H1 (cell line): ENCODE measurements at places on chromosomes 6 and 20. TPM values are rescaled to one million over a fixed set of nuclear protein-coding genes. Genes with fewer than 3 reads are reported as not detected.
A peak's percentile ranks its signal among the peaks of the same experiment; 100 is the strongest.

- H3K27ac ChIP-seq = no peak overlapping the region
- peaks cover 2% of the 10 kb centered on the region for H3K4me1 ChIP-seq
- no peak overlapping the region for H3K4me3 ChIP-seq
Measured at GRCh38 chr6:160428818-160429619, 80.8 kb downstream of the SLC22A3 start.

- no peak overlapping the region for H3K4me3 ChIP-seq
- no peak overlapping the region for H3K27ac ChIP-seq
- no peaks in the 10 kb centered on the region for H3K36me3 ChIP-seq
- DNase-seq = no peak
Measured at GRCh38 chr6:119442776-119443184, 93.2 kb upstream of the MAN1A1 start.

DNA sequence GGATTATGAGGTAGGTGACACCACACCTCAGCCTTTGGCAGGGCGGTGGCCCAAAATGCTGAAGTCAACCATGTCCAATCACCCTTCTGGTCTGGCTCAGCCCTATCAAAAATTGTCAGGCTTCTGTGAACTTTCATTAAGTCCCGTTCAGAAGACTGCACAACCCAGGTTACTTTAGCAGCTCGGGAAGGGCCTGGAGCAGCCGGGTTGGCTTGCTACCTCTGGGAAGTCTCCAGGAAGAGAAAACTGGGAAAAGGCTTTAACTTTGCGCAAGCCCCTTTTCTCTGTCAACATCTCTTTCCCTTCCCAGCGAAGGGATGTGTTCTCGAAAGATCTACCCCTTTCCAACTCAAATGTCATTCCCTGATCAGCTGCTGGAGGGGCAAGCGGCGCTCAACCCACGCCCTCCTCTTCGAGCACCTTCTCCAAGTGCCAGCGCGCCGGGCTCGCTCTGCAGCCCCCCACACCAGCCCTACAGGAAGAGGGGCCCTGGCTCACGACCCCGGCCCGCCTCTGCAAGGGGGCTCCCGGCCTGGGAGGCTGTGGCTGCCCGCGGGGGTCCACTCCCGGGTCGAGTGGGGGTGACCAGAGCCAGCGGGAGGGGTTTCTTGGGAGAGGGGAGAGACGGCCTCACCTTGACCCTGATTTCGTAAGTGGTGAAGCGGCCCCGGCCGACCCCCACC is 573 bp downstream of the SNX3 start:
- H3K27me3 ChIP-seq = no peaks in the 10 kb centered on the region
- H3K4me3 ChIP-seq = peak overlapping the region; percentile 75

GRCh38 chr20:62727584-62728027 is 19.0 kb downstream of the NTSR1 start:
- no peak for DNase-seq
- no peak overlapping the region for H3K4me3 ChIP-seq
- no peaks in the 10 kb centered on the region for H3K27me3 ChIP-seq
- no peaks in the 10 kb centered on the region for H3K4me1 ChIP-seq

GRCh38 chr6:126253431-126253830 is 86.5 kb upstream of the CENPW start:
- DNase-seq = no peak
- H3K27ac ChIP-seq = no peak overlapping the region
- no peaks in the 10 kb centered on the region for H3K36me3 ChIP-seq
- no peaks in the 10 kb centered on the region for H3K27me3 ChIP-seq
- no peak overlapping the region for H3K4me3 ChIP-seq

DNA sequence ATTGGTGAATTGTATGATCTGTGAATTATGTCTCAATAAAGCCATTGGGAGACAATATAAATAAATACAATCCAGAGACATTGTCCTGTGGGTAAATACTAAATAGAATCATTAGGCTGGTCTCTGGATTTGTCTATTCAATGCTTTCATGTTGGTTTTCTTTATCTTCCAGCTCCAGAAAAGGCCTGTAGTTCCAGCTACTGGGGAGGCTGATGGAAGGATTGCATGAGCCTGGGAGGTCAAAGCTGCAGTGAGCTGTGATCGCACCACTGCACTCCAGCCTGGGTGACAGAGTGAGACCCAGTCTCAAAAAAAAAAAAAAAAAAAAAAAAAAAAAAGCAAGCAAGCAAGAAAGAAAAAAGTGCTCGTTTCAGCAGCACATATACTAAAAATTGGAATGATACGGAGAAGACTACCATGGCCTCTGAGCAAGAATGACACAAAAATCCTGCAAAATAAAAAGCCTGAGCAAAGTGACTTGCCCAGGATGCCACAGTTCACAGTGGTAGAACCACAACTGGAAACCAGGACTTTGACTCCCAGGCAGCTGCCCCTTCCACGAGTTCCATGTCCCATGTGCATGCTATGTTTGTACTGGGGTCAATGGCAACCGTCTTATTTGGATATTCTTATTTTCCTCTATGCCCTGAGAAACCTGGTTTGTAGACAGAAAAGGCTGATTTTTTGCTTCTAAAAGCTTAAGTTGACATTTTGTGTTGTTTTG is 33.6 kb upstream of the GMPR start:
- no peaks in the 10 kb centered on the region for H3K27me3 ChIP-seq
- DNase-seq = no peak
- H3K4me1 ChIP-seq = no peaks in the 10 kb centered on the region
- H3K4me3 ChIP-seq = no peak overlapping the region
- no peak overlapping the region for H3K27ac ChIP-seq
- no peaks in the 10 kb centered on the region for H3K36me3 ChIP-seq

GRCh38 chr20:5056801-5057599 is 55.7 kb upstream of the SLC23A2 start:
- H3K4me3 ChIP-seq = no peak overlapping the region
- no peak overlapping the region for H3K27ac ChIP-seq
- H3K36me3 ChIP-seq = no peaks in the 10 kb centered on the region
- H3K27me3 ChIP-seq = no peaks in the 10 kb centered on the region

GRCh38 chr6:54665278-54665677 is 181.3 kb upstream of the FAM83B start:
- H3K27me3 ChIP-seq = no peaks in the 10 kb centered on the region
- H3K4me3 ChIP-seq = no peak overlapping the region
- no peaks in the 10 kb centered on the region for H3K36me3 ChIP-seq
- no peaks in the 10 kb centered on the region for H3K4me1 ChIP-seq
- no peak for DNase-seq

The PROKR2 gene
- total RNA-seq = 2.6 and 3.3 TPM in 2 replicates

The MCHR2 gene
- total RNA-seq = not detected in 2 replicates

The DNPH1 gene
- total RNA-seq = 33.9 and 37.2 TPM in 2 replicates

The ZSCAN12 gene
- 8.6 and 9.6 TPM in 2 replicates for total RNA-seq

The LSM2 gene
- total RNA-seq = 127 and 132 TPM in 2 replicates
